Muscle of back (tissue), 13 donors: ENCODE measurements at places on chromosomes 12 and 14.

GRCh38 chr12:85825746-85826145 lies 10.5 kb downstream of the RASSF9 start:
- DNase-seq = no peak

- peak; percentile 96 for DNase-seq
Observed at GRCh38 chr12:38906482-38907200, 1.2 kb upstream of the CPNE8 start.

DNA sequence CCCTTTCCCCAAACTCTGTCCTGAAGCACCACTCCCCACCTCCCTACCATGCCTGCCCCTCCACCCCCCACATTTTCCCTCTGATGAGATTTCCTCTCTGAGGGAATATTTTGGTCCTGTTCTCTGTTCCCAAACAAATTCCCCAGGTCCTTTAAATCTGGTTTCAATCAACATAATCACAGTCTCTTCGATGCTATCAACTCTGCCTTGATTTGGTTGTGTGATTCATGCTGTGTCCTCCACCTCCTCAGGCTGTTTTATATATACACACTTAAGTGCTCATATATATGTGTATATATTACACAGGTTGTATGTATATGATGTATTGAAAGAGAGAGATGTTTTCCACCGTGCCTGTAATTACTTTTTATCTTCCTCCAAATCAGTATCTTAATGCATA lies 36.0 kb downstream of the NTF3 start:
- no peak for DNase-seq

GRCh38 chr12:88643685-88644084 lies 63.4 kb upstream of the KITLG start:
- DNase-seq = no peak

DNA sequence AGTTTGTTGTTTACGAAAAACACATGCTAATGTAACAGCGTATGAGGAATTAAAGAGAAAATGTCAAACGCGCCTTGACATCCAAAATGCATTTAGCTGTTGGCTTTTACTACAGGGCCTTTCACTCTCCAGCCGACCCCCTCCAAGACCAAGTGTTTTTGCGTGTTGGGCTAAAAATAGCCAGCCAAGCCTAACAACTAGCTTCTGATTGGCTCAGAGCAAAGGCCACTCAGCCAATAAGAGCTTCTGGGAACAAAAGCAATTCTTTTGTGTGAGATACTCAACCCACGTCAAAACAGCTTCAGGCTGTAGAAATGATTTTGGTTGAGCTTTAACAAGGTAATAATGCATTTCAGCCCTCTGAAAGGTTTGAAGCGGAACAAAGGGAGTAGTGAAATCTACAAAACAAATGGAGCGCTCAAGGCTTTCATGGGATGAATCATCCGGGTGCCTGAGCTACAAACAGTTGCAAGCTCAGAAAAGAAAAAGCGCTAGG lies 198.7 kb upstream of the DCN start:
- peak; percentile 93 for DNase-seq

DNA sequence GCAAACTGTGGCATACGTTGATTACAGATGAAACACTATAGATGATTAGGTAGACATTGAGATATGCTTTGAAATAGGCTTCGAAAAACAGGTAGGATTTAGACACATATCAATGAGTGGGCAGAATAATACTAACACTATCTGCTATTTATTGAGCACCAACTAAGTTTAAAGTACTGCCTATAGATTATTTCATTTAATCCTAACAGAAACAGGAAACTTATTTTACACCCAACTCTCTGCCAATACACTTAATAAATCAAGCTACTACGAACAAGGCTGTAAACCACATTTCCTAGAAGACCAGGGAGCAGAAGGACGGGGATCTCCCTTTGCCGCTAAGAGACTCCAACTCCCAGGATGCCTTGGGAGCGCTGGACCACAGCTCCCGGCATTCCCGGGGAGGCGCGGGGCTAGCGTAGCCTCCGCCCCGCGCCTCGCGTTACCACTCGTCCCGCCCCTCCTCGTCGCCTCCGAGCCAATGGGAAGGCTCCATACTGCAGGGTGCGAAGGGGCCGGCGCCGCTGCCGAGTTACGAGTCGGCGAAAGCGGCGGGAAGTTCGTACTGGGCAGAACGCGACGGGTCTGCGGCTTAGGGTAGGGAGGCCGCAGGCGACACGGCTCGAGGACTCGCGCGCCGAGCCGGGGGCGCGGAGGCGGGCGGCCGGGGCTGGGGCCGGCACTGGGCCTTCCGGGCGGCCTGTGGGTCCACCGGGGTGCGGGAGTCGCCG lies at the start of gene VRK1:
Gene VRK1 (plus strand): TSS at position 532 of the 731 bp plus-strand sequence. CDS start 36,090 bp downstream, outside the sequence.
- DNase-seq = peak; percentile 99

DNA sequence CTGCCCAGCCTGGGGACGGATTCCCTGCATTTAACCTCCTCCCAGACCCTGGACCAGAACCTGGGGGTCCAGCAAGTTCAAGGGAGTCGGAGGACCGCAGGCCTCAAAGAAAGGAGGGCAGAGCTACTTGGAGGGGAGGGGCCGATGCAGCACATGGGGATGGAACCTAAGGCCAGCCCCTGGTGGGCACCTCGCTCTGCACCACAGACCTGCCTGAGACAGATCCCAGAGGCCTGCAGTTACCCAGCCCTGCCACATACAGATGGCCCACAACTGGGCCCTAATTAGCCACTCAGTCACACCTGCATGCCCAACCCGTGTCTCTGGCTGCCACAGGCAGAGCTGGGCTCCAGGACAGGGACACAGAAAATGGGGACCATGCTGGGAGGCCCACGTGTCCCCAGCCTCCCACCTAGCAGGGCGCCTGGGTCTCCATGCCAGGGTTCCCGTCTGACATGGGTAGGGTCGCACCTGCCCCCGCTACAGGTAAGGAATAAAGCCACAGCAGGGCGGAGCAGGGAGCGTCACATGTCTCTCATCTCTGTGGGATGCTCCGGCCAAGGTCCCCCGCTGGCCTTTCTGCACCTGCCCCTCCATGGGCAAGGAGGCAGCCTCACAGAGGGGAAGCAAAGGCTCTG lies 16.7 kb downstream of the AKT1 start:
- DNase-seq = no peak

- DNase-seq = no peak
Observed at GRCh38 chr12:6370994-6371754, 4.2 kb downstream of the SCNN1A start.

- DNase-seq = no peak
Observed at GRCh38 chr14:87998482-87998881, 5.5 kb upstream of the GALC start.

DNA sequence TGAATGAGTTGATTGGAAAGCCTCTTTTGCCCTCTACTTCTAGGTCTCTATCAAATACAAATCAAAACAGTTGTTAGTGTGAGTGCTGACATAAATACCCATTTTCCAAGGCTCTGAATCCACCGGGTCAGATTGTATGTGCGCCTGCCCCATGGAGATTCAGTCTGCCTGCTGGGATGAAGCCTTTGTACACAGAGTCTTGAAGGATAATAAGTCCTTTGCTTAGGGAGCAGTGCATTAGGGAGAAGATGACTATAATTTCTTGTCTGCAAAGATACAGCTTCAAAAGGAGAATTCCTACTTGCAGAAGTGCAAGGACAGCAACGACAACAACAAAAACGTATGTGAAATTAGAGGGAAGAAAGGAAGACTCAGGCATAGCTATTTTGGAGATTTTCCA lies 90.3 kb upstream of the VRK1 start:
- no peak for DNase-seq

DNA sequence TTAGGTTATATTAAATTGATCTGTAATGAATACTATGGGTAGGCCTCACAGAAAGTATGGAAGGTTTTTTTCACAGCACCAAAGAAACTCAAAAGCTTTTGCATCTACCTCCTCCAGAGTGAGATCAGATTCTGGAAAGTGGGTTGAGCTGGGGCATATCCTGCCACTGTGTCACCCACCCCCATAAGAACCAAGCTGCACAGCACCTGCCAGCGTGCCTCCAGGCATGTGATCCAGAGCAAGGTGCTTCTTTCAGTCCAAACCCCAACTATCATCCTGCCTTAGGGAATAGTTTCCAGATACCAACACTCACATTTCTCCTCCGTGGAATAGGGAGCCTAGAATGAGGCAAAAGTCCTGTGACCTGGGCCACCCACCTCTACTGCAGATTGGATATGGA lies 42.6 kb upstream of the PRB2 start:
- no peak for DNase-seq

- peak; percentile 80 for DNase-seq
Observed at GRCh38 chr14:100416921-100417860, 94.1 kb downstream of the SLC25A47 start.

- DNase-seq = no peak
Observed at GRCh38 chr12:116565963-116566362, 6.8 kb downstream of the MAP1LC3B2 start.

- peak; percentile 85 for DNase-seq
Observed at GRCh38 chr12:54958048-54958658, 26.4 kb downstream of the TESPA1 start.

DNA sequence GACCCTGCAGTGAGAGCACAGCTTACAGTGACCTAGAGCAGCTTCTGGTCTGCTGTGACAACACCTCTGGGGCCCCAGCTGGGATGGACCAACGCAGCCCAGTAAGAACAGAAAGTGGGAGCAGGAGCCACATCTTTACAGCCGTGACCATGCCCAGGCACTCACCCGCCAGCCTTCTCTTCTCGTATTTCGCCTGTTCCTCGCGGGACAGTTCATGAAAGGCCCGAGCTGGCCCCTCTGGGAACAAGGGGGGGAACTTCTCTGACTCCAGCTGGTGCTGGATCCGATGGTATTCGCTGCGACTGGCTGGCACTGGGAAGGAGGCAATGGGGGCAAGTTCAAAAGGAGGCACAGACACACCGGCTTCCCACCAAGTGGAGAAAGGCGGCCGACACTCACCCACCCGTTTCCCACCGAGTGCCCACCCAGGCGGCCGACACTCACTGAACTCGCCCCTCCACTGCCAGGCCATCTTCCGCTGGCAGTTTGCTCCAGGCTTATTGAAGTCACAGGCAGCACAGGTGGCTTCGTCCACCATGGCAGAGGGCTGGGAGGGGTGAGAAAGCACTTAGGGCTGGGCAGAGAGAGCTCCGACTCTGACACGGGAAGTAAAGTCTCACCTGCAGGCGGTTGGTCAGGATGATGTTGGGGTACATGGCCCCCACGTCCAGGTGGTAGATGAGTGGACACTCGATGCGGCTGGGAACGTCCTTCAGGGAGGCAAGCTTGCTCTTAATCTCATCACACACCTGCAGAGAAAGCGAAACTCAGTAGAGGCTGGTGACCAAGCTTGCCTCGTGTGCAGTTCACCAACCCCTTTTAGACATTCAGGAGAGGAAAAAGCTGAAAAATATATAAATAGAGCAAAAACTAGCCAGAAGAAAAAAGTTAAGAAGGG lies 18.7 kb downstream of the POLE start:
- no peak for DNase-seq

- no peak for DNase-seq
Observed at GRCh38 chr14:36502558-36503508, 17.2 kb downstream of the NKX2-1 start.

- DNase-seq = no peak
Observed at GRCh38 chr12:85814741-85815140, 21.5 kb downstream of the RASSF9 start.

- no peak for DNase-seq
Observed at GRCh38 chr12:89351489-89352241, 636 bp downstream of the DUSP6 start.

DNA sequence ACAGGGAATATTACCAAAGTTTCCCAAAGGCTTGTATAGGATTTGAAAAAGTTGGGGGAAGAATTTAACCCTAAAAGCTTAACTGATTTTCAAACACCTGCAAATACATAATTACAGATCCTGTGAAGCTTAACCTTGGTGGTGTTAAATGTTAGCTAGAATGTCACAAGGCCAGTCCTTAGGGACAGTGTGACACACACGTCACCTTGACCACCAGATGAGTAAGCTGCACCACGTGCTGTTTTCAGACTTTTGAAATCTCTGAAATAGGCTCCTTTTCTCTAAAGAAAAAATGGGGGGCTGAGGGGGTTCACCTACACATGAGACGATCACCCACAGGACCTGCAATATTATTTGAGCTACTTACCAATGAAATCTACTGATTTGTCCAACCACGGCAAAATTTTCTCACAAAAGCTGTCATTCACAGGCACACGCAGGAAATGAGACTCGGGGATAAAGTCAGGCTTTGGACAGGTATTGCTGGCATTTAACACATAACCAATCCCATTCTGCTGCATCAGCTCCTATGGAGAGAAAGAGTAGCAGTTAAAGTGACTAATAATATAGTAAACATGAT lies 75.9 kb downstream of the DUSP16 start:
- DNase-seq = no peak

GRCh38 chr12:2017546-2018337 lies 13.5 kb upstream of the DCP1B start:
- DNase-seq = peak; percentile 7

GRCh38 chr14:65153101-65153500 lies 50.8 kb upstream of the MAX start:
- DNase-seq = no peak
